ENCODE measurements at places on chromosomes 3 and 15.

DNA sequence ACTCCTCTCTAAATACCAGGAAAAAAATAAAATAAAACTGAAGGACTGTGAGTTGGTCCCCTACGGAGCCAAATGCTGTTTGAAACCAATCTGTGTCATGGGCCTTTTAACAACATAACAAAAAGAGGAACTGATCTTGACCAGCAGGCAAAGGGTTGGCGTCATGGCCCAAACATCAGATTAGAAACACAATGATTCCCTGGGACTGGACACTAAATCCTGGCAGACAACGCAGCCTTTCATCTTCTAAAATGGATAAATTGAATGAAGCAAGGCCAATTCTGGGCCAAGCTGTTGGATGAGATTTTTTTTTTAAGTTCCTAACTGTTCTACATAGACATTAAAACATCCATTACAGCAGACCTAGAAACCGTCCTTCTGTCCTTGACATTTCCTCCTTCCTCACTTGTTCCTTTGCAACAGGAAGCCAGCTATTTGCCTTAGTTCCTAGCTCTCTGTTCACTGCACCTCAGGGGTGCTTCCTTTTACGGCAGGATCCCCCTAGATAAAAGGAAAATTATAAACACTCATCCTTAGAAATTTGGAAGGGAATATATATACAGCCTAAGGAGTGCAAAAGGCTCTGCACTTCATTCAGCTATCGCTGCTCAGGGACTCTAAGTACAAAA, 21.6 kb upstream of the TAFA4 start:
- no peak for DNase-seq

DNA sequence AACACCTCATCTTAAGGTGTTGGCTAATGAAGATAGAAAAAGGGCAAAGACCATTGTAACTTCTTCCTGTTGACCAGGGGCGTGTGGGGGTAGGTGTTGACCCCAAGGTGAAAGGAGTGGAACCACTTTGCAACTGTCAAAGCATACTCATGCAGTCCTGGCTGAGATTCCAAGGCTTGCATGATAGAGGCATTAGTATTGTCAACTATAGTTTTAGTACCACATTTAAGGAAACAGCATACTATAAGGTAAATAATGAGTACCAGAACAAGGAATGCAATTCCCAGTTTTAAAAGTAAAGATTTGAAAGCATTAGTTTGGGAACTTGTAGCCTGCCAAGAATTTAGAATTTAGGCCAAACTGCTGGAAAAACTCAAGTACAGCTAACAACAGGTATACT, 27.8 kb upstream of the ADGRG7 start:
- DNase-seq, result no peak

- no peak for DNase-seq
Measured at GRCh38 chr15:32778391-32779176, 60.8 kb downstream of the GREM1 start.

DNA sequence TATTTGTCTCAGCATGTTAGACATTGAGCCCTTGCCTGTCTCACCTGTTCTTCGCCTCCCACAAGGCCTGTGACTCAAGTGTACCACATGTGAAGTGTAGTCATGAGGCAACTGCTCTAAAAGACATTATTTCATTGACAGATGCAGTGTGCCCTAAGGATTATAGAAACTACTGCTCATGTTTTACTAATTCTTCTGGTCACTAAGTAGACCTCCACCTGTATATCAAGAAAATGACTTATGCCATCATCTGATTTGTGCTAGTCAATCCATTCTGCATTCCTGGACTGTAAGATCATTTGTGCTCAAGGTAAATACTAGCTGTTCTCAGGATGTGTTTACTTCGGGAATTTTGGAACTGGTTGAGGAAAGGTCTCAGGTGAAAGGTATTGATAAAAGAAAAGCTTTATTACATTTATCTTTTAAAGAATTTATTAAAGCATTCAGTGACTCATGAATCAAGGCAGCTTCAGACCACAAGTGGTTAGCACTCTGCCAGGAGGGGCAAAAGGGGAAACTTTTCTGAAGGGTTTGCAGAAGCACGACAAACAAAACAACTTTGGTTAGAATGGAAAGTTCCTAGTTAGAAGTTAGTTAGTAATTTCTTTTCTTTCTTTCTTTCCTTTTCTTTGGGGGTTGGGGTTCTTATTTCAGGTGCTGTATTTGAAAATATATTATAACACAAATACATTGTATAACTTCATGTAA, 465.3 kb upstream of the CBLB start:
- DNase-seq, result no peak

DNA sequence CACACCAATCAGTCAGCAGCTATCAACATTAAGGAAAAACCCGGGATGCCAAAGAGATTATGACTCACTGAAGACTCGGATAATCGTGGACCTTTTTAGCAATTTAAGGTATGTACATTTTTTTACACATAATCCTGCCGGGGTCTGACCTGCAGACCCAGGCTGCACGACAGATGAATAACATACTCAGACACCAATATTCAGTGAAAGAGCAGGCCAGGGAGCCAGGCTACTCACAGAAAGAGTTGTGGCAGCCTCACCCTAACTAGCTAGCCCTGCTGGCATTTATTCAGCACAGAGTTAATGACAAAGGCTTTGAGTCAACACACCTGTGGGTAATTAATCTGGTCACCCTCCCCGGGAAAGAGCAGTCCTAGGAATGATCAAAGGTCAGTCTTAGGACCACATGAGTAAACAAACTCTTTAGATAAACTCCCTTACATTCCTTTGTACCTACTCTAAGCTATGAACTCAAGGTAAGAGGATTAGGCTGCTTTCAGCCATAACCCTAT, 727.5 kb downstream of the TBL1XR1 start:
- no peak for DNase-seq
